Progenitor cell of endocrine pancreas (in vitro differentiated cells): ENCODE measurements at places on chromosomes 3 and 15. TPM values are rescaled to one million over a fixed set of nuclear protein-coding genes. Genes with fewer than 3 reads are reported as not detected.

Gene MESP2
- total RNA-seq, result not detected in 2 replicates

Gene GRK7
- total RNA-seq, result 0.14 TPM in 1 of 2 replicates, not detected in the other

Gene CD86
- not detected in 2 replicates for total RNA-seq

Gene OXTR
- total RNA-seq, result 3.0 and 3.1 TPM in 2 replicates

Gene DOCK3
- 10.0 and 10.6 TPM in 2 replicates for total RNA-seq

Gene FEZF2
- not detected in 2 replicates for total RNA-seq

Gene ALS2CL
- total RNA-seq, result 3.5 and 3.7 TPM in 2 replicates
